Caudate nucleus (tissue), 63 donors: ENCODE measurements at places on chromosomes 3 and 15.
A peak's percentile ranks its signal among the peaks of the same experiment; 100 is the strongest.

DNA sequence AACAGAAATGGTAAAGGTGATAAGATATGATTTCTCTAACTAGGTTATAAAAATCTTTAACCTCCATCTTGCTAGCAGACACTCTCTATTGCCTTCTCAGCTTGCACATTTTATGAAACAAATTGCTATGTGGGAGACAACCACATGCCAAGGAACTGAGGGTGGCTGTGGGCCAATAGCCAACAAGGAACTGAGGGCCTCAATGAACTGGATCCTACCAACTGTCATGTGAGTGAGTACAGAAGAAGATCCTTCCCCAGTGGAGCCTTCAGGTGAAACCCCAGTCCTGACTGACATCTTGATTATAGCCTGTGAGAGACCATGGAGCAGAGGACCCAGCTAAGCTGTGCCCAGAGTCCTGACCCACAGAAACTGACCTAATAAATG lies 129.2 kb upstream of the LRIG1 start:
- DNase-seq = no peak

DNA sequence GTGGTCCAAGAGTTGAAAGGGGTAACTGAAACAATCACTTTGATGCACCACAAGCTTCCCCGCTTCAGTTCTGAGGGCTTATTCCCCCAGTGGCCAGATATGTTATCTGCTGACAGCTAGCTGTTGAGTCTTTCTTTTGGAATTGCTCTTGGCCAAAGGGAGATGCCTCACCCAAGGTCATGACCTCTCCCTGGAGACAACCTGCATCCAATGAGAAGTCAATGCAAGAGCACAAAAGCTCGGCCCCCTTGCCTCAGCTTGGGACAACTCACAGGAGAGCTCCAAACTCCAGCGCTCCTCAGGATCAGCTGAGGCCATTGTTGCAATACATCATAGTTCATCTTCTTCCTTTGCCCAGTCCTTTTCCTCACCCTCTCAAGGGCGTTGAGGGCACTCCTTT lies 31.0 kb upstream of the THBS1 start:
- DNase-seq = no peak

DNA sequence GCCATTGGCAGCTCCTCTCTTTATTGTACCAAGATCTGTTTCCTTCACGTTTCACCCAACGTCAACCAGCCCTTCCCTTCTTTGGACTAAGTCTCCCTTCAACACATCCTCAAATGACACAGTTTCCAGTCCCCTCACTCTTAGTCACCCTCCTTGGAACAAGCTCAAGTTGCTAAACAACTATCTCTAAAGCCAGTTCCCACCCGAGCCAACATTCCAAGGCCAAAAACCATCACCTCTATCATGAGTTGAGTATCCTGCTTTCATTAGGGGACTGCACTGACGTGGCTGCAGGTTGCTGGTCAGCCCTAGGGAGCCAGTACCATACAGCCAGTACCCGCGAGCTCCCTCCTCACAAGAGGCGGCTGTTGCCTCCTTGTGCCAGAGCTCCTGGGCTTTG lies 73.8 kb downstream of the LIPC start:
- DNase-seq = no peak

DNA sequence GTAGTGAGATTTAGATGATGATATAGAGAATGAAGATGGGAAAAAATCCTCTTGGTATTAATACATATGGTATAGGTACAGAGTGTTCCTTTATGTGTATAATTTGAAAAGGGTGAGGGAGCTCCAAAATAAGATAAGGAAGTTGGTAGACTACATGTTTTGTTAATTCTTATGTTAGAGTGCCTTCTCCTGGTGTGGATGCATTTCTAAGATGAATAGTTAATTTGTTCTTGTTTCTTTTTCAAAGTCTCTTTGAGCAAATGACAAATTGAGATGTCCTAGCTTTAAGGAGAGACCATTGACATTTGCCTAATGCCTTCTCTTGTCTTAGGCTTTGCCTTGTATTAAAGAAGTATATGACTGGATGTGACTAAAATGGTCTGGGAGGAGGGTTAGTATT lies 34.1 kb downstream of the AKAP13 start:
- no peak for DNase-seq

DNA sequence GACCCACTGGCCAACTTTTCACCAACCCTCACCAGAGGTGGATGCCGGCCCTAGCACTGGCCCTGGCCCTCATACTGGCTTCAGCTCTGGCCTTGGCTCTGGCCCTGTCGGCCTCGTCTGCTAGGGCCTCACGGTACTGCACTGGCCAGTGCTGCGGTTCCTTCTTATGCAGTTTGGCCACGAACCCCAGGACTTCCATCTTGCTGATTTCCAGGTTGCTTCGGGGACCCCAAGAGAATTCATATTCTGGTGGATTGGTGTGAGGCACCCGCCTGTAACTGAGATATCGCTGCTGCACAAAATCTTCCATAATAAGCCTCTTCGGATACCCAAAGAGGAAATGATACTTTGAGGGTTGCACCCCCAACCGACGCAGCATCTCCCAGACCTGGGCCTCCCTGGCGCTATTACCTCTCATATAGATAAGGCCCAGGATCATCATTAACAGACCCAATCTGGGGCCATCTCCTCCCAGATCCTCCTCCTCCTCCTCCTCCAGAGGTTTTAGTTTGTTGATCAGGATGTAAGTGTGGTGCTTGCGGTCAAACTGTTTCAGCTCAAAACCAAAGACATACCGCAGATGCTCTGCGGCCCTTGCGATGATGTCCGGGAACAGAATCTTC lies 883 bp downstream of the MAGEF1 start:
- no peak for DNase-seq

GRCh38 chr15:62958528-62959363 lies 83.8 kb upstream of the TPM1 start:
- no peak for DNase-seq

- DNase-seq = peak; percentile 88
These were observed 31.5 kb upstream of the RPS17 start for GRCh38 chr15:82571722-82572222.

- no peak for DNase-seq
These were observed 79.4 kb upstream of the OSTN start for GRCh38 chr3:191119415-191120295.

DNA sequence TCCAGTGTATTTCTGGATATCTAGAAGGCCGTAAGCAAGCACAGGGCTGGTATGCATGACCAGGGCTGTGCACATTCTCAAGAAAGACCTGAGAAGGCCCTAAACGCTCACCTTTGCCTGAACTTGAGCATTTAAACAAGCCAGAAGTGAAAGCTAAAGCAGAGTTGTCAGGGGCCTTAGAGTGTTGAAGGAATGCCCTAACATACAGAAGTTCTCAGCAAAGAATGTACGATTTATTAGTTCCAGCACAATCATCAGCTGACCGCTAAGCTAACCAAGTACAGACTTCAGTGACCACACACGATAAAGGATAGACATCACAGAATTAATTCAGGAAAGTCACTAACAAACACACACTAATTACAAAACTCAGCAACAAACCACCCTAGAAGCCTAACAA lies 8.7 kb downstream of the HLTF start:
- no peak for DNase-seq

DNA sequence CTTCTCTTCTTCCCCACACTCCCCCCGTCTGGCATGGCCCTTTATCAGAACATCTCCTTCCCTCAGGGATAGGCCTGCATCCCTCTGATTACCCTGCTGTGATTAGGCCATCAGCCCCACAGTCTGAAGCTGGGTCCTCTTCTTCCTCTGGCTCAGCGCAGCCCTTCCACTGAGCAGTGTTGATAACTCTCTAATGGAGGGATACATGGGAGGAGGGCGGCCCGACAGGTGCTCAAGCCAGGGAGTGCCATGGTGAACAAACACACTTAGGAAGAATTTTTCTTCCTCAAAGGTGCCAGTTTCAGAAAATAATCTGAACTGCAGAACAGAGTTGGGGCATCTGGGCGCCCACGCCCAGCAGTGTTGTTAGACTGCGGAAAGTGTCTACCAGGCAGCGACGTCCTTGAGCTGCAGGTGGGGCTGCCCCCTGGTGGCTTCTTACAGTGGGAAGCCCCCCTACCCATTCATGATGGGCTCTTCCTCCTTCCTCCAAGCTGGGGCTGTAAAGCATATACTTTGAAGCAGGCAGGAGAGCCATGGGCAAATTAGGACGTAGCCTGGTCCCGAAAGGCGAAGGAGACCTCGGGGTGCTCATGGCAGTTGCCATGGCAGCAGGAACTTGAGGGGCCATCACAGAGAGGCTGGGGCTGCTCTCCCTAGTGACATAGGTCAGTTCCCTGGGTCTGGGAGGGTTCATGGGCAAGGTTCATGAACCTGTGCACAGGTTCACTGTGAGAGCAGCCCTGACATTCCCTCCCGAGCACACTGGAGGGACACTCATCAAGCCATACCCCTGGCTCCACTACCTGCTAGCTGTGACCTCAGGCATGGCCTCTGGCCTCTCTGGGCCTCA lies 33.2 kb upstream of the NR2C2 start:
- DNase-seq = no peak

- DNase-seq = no peak
These were observed 51.7 kb upstream of the COL8A1 start for GRCh38 chr3:99586701-99587100.

DNA sequence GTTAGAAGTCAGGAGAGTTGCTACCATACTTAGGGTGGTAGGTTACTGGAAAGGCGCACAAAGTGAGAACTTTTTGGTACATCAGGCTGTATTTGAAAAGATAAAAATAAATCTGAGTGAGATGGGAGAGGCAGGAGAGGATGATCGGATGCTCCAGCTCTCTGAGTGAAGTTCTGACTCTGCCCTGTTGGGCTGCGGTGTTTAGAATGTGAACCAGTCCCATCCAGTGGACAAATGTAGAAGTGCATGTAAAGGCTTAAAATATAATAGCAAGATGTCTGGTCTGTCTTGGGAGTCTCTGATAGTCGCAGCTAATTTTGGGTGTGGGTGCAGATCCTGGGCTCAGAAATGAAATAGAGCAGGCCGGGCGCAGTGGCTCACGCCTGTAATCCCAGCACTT lies 30.4 kb downstream of the ACKR2 start:
- DNase-seq = no peak

- no peak for DNase-seq
These were observed 6.1 kb downstream of the PTX3 start for GRCh38 chr3:157442729-157443128.

DNA sequence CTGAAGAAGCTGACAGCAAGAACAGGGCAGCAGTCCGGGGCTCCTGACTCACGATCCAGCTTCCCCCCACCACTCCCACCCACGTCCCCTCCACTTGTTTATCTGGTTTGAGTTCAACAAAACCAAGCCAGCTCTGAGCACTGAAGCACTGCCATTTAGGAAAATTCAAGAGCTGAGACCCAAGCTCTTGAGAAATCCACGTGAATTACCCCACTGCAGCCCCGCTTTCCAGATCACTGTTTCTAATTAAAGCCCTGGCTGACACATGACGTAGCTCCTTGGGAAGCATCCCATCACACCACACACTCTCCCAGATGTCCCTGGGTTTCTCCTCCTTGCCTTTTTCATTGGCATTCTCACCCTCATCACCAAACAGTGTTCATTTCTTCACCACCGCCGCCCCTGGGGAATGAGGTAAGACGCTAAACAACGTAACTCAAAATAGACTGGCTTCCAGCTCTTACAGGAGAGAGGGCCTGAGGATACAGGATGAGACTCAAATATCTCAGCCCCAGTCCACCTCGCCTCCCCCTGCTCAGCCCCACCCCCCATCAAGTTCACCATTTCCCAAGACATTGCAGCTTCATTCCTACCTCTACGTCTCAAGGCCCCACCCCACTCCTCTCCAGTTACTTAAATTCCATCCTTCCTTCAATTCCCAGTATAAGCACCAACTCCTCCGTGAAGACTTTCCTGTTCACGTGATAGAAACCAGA lies 95.4 kb downstream of the SRGAP3 start:
- DNase-seq = no peak

- no peak for DNase-seq
These were observed 181.4 kb downstream of the TLE3 start for GRCh38 chr15:69916169-69916785.

DNA sequence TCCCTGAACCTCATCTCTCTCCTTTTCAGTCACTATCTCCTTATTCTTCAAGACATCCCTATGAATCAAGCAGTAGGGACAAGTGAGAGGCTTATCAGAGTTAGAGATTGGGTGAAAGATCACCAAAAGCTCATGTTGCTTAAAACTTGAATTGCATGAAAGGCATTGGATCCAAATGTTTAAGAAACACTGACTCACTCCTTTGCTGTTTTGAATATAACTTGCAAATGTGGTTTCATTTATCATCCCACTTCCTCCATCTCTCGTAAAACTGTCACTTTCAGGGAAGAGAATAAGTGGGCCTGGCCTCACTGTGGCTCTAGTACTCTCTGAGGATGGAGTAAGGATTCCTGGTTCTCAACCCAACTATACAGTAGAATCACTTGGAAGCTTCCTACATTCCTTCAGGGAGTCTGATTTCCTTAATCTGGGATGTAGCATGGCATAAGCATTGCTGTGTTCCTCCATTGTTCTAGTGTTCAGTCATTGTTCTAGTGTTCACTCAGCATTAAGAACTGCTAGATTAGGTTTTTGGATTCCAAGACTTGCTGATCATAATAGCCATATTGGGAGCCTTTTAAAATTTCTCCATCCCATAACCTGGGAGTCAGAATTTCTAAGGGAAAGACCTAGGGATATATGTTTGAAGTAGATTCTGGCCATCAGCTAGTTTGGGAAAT lies 171.8 kb downstream of the TMEM108 start:
- no peak for DNase-seq

GRCh38 chr3:30518181-30518864 lies 88.1 kb upstream of the TGFBR2 start:
- DNase-seq = no peak

GRCh38 chr15:62846131-62846804 lies 196.3 kb upstream of the TPM1 start:
- no peak for DNase-seq

DNA sequence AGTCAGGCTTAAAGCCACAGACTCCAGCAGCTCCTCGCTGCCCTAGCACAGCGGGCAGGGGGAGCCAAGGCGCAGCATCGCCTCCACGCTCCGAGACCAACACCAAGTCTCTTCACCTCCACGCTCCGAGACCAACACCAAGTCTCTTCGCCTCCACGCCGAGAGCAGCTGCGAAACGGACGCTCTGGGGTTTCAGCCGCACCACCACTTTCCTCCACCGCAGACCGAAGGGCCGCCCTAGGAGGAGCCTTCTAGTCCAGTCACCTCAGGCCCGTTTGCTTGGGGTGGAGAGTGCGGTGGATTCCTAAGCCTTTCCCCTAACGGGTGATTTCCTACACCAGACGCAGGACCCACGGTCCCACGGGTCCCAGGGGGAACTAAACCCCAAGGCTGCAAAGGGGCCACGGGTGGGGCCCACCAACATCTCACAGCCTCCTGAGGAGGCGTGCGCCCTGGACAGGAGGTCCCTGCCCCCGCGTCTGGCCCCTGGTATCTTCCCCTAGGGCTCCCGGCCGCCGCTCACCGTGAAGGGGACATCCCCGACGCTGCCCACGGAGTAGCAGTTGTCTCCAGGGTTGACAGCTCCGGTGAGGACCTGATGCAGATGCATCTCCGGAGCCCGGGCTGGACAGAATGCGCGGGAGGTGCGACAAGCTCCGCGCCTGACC lies 501 bp downstream of the DMXL2 start:
- DNase-seq = peak; percentile 7

- DNase-seq = no peak
These were observed 43.6 kb downstream of the SST start for GRCh38 chr3:187626581-187626980.

GRCh38 chr3:108145578-108145977 lies 54.7 kb upstream of the CD47 start:
- no peak for DNase-seq

- DNase-seq = no peak
These were observed 161.6 kb downstream of the GHSR start for GRCh38 chr3:172286548-172287148.
